Stimulated activated CD8-positive, alpha-beta memory T cell treated with anti-CD3 and anti-CD28 coated beads, Interleukin-4, amount 100 ng/mL, for 1 hour (primary cell): ENCODE measurements at places on chromosomes 13 and 19.

DNA sequence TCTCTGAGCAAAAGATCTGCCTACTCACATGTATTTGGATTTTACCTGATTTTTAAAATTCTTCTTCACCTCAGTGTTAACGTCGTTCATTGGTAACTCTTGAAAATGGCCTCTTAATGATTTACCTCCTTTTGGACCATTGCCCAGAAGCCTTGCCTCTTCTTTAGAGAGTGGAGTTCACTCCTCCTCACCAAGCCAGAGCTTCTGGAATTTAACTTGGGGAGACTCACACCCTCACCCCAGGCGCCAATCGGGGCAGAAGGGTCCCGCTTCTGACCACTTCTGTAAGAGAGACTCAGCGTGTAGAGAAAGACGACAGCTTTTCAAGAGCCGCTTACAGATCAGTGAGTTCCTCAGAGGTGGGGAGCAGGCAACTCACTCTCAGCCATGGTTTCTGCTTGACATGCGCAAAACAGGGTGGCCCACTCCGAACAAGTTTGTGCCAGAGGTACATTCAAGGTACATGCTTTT, 2.7 kb downstream of the PNMA8C start:
- DNase-seq, result no peak

GRCh38 chr13:32175943-32176342, 139.2 kb downstream of the ZAR1L start:
- DNase-seq, result no peak

DNA sequence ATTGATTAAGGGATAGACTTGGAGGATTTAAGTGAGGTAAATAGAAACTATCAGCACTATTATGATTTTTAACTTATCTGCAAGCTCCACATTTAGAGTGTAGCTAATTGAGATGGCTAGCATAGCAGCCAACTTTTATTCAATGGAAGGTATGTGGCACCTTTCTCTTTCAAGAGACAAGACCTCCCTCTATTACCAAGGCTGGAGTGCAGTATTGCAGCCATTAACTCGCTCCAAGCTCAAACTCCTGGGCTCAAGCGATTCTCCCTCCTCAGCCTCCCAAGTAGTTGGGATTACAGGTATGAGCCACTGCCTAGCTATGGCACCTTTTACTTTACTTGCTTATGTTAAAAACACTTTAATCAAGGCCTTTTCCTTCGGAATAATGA, 8.2 kb downstream of the TPT1 start:
- DNase-seq, result no peak

- no peak for DNase-seq
Measured at GRCh38 chr13:51959773-51960172, 51.5 kb downstream of the ATP7B start.

DNA sequence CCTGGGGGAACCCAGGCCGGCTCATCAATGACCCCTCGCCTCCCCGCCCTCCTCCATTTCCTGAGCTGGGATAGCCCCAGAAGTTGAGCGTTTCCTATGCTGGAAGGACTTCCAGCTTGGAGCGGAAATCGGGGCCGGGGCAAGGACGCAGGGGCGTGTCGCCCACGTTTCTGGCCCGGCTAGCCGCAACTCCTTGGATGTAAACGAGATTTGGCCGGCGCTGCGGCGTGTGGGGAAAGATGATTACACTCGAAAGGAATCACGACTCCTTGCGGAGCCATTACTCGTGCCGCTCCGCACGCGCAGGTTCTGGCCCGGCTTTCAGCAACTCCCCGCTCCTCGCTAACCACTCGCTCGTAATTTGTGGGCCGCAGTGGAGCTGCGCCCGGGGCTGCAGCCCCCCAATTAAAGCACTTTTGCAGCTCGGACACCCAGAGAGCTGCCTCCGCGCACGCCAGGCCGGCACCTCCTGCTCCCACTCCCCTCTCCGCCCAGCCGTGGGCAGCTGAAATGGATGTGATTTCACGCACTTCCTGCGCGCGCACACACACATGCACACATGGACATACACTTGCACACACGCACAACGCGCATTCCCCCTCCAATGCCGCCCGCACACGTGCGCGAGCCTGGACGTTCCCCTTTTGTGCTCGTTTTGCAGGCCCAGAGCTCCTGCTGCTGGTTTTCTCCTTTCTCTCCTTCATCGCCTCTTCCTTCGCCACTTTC, 15.7 kb downstream of the ZIC5 start:
- DNase-seq, result no peak

- no peak for DNase-seq
Measured at GRCh38 chr13:20197361-20197834, 4.7 kb upstream of the GJB2 start.

GRCh38 chr13:21615427-21615826, 11.5 kb upstream of the MICU2 start:
- no peak for DNase-seq

- DNase-seq, result no peak
Measured at GRCh38 chr19:31285744-31286143, 63.5 kb downstream of the TSHZ3 start.

DNA sequence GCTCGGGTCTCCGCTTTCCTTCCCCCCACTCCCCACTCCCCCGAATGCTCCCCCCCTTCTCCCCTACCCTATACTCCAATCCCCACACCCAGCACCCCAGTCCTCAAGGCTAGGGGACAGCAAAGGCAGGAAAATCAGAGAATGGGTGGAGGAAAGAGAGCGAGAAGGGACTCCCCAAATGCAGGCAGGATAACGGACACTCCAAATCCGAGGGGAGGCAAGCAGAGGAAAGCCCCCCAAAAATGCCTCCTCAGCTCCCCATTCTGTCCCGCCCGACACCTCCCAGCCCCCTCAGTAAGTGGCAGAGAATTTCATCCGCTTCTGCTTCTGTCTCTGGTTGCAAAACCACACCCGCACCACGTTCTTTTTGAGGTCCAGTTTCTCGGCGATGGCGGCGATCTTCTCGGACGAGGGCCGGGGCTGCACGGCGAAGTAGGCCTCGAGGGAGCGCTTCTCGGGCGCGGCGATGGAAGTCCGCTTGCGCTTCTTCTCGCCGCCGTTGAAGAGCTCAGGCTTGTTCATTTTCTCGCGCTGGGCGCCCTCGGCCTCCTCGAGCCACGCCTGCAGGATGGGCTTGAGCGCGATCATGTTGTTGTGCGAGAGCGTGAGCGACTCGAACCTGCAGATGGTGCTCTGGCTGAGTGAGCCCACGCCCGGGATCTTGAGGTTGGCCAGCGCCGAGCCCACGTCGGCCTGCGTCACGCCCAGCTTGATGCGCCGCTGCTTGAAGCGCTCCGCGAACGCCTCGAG, 2.1 kb downstream of the POU4F1 start:
- DNase-seq, result no peak

- no peak for DNase-seq
Measured at GRCh38 chr19:50455992-50456391, 20.3 kb upstream of the EMC10 start.

DNA sequence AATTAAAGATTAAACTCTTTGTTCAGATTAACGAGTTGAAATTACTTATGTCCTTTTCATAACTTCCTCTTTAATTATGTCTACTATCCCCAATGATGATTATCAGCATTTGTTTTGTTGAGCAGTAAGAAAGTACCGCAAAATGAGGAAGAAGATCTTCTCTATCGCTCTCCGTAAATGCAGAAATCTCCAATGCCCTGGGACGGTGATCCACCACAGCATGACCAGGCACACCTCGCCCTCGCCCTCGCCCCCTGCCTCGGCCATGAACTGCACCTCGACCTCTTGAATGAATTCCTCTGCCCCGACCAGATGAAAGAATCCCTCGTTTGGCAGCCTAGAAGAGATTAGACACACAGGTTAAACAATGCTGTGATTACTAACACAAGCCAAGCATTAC, 69.1 kb downstream of the RBM26 start:
- no peak for DNase-seq

GRCh38 chr19:44704982-44705381, 6.0 kb downstream of the CEACAM16 start:
- DNase-seq, result no peak

- no peak for DNase-seq
Measured at GRCh38 chr19:42409477-42409876, 17.7 kb downstream of the LIPE start.

DNA sequence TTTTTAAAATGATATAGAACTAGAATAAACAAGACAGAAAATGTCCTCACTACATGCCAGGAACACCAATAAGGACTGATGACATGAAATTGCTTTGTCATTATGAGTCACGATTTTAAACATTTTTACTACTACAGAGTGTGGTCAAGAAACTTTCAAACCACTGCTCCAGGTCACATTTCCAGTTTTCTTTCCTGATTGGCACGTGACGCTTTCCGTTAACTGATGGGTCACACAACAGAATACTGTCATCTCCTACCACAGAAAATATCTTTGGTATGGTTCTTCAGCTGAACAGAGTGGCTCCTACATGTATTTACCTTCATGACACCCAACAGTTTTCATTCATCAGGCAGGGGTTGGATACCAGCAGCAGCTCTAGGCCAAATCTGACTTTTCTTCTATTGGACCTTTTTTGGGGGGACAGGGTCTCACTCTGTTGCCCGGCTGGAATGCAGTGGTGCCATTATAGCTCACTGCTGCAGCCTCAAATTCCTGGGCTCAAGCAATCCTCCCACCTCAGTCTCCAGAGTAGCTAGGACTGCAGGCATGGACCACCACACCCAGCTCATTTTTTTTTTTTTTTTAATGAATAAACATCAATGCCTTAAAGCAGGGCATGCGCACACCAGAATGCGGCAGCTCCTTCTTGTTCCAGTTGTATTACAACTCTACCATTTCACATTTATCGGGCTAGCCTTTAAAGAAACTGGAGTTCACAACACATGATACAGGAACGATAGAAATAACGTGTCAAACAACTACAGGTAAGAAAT, 147.4 kb downstream of the RNF17 start:
- no peak for DNase-seq

GRCh38 chr13:28725046-28725610, 6.4 kb upstream of the SLC46A3 start:
- no peak for DNase-seq

DNA sequence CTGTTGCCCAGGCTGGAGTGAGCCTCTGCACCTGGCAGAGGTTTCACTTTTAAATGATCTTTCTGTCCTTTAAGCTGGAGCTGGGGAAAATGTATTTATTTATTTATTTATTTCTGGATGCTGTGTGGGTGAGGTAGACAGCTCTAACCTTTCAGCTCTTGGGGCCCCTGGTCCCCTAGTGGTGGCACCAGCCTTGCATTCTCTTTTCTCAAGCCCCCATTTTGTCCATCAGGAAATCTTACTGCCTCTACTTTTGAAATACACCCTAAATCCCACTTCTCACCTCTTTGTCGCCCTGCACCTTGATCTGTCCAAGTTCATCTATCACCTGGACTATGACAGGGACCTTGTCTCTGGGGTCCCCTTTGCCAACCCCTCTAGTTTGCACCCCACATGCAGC, 2.1 kb upstream of the B9D2 start:
- DNase-seq, result no peak

DNA sequence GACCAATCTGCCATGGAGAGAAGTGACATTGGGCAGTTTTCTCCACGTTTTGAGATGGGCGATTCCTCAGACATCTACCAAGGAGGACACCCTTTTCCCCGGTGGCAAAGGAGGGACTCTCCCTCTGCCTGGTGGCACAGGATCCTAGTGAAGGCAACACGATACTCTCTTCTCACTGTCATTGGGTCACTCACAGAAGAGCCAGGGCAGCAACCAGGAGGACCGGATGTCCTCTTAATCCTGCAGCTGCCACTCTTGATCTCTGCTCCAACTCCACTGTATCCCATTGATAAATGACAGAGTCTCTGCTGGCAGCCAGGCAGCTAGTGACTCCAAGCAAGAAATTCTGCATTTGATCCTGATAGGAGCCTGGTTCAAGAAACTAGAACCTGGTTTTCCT, 42.2 kb downstream of the COL4A2 start:
- DNase-seq, result no peak

DNA sequence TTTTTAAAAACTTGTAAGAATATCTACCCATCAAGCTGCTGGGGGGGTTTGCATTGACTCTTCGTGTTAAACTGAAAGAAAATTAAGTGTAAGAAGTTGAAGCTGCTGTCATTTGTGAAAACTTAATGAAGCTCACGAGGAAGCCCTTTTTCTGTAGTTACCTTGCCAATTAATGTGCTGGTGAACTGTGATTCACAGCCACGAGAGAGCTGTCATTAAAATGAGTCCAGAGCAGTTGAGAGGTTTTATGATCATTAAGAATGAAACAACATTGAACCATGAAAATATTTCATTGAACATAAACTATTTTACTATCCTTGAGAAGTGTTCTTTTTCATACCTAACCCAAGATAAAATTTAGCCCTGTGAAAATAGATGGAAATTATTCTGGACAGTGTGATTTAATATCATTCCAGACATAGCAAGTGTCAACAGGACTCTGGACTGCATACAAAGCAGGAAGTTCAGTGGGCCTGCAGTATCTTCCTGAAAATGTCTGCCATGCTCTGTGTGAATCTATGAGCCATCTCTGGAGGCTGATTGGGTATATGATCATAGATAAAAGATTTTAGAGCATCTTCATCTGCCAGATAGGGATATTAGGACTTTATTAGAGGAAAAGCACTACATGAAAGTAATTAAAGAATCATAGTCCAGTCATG, 53.8 kb downstream of the DPY19L3 start:
- no peak for DNase-seq

DNA sequence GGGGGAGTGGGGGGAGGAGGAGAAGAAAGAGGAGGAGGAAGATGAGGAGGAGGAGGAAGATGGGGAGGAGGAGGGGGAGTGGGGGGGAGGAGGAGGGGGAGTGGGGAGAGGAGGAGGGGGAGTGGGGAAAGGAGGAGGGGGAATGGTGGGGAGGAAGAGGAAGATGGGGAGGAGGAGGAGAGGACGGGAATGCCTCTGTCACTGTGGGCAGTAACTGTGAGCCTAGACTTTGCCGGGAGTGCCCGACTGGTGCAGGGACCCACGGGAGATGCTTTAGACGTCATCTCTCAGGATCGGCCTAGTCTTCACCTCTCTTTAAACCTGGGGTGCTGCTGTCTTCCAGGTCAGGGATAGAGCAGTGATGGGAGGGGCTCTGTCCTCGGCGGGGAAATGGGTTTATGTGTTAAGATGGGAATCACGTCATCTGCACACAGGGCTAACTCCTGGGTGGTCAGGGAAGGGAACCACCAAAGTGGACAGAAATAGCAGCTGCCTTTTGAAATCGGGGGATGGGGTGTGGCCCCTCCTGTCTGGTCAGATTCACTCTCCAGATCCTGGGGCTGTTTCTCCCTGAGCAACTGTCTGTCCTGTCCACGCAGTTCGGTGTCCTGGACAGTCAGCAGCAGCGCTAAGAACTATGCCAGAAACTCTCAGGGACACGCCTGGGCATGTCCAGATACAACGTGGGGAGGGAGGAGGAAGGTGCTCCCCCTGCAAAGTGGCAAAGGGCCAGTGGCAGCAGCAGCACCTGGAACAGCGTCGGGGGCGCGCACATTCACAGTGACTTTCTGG, 26.9 kb downstream of the GAS6 start:
- DNase-seq, result no peak

GRCh38 chr19:40370997-40371801, 18.8 kb downstream of the HIPK4 start:
- no peak for DNase-seq

DNA sequence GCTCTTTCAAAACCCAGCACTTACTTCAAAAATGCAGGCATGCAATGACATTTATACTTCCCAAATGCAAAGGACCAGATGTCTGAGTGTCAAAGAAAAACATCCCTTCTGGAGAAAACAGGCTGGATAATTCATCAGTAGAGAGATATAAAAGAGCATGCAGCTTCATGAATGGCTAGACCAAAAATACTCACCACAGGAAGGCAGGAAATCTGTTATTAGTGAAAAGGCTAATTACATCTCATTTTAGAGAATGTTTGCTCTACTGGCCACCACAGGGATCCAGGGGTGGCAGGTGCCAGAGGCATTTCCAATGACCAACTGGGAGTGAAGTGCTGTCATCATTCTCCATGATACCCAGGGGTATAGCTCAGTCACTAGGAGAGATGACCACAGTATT, 106.5 kb downstream of the LHFPL6 start:
- no peak for DNase-seq
